ENCODE measurements at places on chromosomes 11 and 22. TPM values are rescaled to one million over a fixed set of nuclear protein-coding genes. Genes with fewer than 3 reads are reported as not detected.

DNA sequence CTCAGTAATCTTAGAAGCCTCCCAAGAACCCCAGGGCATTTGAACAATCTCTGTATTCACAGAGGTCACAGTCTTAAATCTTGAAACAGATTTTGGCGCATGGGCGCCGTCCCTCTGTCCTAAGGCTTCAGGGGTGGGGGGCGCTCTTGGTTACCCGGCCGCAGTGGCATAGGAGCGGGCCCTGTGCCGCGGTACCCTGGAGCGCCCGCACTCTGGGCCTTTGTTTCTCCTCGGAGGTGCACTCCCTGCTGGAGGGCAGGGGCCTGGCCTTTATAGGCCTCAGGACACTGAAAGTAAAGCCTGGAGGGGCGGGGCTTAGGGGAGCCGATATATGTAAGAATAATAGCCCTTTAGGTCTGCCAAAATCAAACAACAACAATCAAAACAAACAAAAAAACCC lies 197.3 kb upstream of the FOLH1 start:
- DNase-seq: no peak

The PRRG4 gene
- 11.7 TPM for total RNA-seq

GRCh38 chr11:118406599-118407166 lies 5.3 kb downstream of the ATP5MG start:
- peak; percentile 51 for DNase-seq

The PDE3B gene
- 1.3 TPM for total RNA-seq

DNA sequence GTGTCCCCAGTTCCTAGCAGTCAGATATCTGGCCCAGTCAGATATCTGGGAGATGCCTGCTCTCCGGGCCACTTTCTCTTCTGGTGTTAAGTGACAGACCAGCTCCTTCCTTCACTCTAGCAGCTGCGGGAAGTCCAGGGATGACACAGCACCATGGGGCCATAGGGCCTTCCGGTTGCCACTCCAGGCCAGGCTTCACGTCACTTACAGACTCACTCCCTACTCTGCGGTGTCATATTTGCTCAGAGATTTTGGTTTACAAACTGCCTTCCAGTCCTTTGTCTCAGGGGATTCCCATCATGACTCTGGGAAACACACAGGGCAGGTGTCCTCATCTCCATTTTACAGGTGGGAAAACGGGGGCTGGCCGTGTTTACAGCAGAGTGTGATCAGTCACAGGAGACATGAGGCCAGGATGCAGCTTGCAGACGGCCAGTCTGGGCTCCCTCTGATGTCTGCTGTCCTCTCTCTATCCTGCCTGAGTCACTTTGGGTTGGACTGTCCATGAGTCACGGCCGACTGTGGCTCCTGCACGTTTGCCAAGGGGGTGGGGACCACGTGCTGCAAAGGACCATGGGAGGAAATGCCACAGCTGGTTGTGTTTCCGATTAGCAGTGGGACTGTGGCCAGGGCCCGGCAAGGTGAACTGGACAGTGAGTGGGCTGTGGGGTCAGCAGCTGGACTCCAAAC lies 8.2 kb upstream of the TBC1D22A start:
- peak; percentile 90 for DNase-seq

GRCh38 chr11:90250970-90251369 lies 28.1 kb upstream of the CHORDC1 start:
- no peak for DNase-seq

The C1QTNF4 gene
- not detected for total RNA-seq

The RIBC2 gene
- 0.30 TPM for total RNA-seq

DNA sequence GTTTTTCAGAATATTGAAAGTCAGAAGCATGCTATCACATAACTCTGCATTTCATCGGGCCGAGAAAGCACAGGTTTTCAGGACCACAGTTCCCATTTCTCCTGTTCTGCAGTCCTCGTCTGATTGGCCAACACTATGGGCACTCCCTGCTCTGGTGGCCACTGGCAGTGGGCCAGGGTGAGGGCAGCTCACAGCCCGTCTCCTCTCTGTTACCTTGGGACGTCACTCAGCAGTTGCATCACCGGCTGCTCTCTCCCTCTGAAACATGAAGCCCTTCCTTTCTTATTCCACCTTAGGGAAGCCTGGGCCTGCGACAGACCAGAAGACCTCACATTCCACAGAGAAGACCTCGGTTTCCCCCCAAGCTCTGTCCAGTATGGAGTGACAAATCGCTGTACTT lies 11.4 kb upstream of the MICAL3 start:
- DNase-seq: peak; percentile 88

The ELMOD1 gene
- 0.10 TPM for total RNA-seq

DNA sequence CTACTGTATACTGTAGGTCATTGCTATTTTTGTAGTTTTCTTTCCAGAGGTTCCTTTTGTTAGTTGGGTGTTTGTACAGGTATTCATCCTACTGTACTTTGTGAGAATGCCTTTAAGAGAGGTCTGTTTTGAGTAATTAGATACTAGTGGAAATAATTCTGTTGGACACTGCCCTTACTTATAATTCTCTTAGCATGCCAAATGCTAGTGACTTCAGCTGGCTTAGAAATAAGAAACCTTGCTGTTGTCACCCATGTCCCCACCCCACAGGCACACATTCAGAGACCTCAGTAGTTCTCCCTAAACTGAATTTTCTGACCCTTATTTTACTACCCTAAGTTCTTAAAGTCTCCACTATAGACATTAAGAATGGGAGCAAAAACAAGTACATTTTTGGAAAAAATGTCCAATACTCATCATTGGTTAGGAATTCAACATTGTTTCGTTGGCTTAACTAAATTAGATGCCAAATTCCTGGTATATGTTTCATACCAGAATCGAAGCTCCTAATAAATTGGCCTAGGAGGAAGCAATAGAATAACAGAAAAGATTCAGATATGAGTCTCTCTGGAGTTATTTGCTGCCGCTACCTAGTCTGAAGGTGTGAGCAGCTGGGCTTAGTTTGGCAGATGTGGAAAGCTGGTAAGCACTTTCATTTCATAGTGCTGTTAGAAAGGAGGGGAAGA lies 28.4 kb downstream of the ZNF143 start:
- DNase-seq: peak; percentile 18

- DNase-seq: no peak
Measured at GRCh38 chr11:85751724-85752123, 59.2 kb downstream of the SYTL2 start.

DNA sequence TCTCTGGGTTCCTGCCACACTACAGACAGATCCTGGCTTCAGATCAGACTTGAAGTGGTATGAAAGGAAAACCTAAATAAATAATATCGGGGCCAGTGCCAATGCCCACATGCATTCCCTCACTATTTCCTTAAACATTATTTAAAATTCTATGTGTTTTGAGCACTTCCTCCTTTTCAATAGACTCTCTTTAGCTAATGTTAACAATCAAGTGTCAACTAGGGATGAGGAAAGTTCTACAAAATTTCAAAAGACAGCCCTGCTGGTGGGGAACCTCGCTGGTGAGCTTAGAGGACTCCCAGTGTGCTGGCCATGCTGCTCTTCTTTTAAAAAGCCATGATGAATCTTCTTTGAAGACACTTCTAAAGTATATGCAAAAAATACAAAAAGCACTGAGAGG lies 87.5 kb downstream of the ENTHD1 start:
- DNase-seq: no peak

DNA sequence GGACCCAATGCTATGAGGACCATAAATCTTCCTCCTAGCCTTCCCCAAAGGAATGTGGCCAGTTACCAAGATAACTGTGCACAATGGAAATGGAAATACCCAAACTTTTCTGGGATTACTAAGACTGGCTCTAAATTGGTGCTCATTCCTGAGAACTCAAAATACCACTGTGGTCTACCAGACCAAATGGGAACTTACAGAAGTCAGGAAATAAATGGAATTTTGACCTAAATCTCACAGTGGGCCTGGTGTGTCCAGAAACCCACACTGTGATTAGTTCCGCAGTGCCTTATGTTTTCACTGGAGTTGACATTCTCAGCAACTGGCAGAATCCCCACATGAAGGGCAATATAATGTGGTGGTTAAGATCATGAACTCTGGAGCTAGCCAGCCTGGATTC lies 99.4 kb upstream of the ZC3H12C start:
- DNase-seq: peak; percentile 58

GRCh38 chr11:2399488-2400068 lies 972 bp upstream of the TSSC4 start:
- no peak for DNase-seq

GRCh38 chr11:123404676-123405075 lies 25.4 kb upstream of the GRAMD1B start:
- DNase-seq: no peak

The IL18 gene
- total RNA-seq: 1.6 TPM

The APOA1 gene
- not detected for total RNA-seq

DNA sequence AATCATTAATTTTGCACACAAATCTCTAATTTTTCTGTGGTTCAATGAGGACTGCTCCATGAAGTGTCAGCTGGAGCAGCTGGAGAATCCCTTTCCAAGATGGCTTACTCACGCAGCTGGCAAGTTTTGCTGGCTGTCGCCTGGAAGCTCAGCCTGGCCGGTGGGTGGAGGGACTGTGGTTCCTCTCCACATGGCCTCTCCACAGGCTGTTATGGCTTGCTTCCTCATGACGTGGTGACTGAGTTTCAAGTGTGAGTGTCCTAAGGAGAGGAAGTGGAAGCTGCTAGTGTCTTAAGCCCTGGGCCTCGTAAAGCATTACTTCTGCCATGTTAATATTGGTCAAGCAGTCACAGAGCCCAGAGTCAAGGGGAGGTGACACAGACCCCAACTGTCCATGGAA lies 14.0 kb upstream of the NRIP3 start:
- DNase-seq: no peak

DNA sequence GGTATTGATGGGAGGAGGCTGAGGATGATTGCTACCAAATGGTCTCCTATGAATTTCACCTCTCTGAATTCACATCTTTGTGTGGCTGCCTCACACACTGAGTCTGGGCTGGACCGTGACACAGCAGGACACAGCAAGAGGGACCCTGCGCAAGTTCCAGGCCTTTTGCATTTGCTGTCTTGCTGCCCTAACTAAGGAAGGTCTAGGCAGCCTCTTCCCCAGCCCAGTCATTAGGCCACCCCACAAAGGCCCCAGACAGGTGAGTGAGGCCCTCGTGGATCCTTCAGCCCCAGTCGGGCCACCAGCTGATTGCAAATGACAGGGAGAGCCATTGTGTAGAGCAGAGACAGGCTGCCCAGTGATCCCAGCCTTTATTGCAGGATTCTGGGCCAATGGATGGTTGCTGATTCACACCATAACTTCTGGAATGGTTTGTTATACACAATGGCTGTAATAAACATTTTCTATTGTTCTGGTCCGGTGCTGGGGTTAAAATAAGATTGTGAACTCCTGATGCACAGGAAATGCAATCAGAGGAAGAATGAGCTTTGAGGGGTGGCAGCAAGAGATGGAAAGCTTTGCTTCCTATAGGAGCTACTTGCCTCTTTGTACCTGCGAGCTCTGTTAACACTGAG lies 28.5 kb upstream of the CSNK2A3 start:
- no peak for DNase-seq

The USP2 gene
- total RNA-seq: 9.7 TPM

DNA sequence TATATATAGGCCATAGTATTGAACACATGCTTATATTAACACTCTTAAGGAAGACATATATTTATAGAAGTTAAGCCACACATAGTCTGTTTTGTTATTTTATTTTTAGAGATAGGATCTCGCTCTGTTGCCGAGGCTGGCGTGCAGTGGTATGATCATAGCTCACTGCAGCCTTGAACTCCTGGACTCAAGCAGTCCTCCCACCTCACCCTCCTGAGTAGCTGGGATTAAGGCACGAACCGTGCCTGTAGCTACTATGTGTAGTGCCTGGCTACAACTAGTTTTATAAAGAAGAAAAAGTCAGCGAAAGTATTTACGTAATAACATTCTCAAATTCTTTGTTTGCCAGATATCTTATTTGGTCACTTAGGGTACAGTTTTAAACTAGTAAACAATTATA lies 5.6 kb upstream of the UCP2 start:
- DNase-seq: no peak

The RHOG gene
- 5.6 TPM for total RNA-seq

GRCh38 chr11:68206211-68206610 lies 6.9 kb downstream of the KMT5B start:
- peak; percentile 75 for DNase-seq

The DBX1 gene
- total RNA-seq: not detected

DNA sequence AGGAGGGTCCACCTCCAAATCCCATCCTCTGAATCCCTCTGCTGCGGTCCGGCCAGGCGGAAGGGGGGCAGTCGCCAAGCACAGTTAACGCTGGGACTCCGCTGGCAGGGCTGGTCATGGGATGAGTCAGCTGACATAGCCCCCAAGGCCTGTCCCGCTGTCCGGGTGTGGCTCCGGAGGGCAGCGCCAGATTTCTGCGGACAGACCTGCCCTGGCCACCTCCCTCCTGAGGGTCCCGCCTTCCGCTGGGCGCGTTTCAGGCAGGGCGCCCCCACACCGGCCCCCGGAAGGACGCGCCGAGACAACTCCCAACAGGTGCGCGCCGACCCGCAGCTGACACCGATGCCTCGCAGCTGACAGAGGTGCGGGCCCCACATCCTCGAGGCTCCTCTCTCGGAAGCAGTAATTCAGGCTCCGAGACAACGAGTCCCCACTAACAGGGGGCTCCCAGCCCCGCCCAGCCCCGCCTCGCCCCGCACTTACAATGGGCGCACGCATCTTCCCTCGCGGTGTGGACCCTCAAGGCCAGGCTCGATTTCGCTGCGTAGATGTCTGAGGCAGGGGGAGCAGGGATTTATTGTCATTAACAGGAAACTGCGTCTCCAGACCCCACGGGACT lies 607 bp downstream of the PLAAT3 start:
- no peak for DNase-seq

DNA sequence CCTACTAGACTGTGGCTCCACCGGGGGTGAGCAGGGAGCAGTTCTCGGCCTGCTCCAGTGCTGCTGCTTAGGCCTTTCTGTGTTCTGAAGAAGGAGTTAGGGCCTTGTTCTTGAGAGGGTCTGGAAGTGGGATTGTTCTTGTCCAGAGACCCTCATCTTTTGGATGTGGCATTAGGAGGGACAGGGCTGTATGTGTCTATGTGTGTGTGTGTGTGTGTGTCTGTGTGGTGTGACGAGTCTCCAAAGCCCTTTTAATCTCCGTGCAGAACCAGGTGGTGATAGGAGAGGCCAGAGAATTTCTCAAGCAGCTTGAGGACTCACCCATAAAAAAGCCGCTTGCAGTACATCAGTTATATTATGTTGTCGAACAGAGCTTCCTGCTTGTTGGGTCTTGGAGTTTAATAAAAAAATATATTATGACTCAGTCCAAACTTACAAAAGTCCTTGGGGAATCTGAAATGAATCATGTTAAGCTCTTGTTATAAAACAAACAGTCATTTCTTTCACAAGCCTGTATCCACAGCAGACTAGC lies 196.5 kb downstream of the TENM4 start:
- DNase-seq: peak; percentile 94

- no peak for DNase-seq
Measured at GRCh38 chr11:10618490-10618889, 50.0 kb upstream of the LYVE1 start.

DNA sequence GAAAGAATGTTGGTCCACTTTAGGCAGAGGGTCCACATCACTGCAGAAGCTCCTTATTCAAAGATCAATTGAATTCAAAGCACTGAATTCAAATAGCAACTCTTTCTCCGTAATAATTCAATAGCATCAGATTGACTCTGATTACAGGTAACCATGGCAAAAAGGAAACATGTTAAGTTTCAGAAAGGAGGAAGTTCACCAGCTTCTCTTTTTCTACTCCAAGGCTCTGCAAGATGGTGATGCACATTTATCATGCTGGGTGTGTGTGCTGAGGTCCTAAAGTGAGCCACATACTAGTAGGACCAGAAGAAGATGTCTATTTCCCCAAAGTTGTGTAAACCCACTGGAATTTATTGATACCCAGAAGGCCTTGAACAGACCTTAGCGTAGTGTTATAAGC lies 18.0 kb upstream of the DRD2 start:
- no peak for DNase-seq

The OR8D1 gene
- not detected for total RNA-seq

Data from renal cortical epithelial cell (primary cell).